ENCODE measurements at places on chromosomes 7 and 10.

- DNase-seq = no peak
Measured at GRCh38 chr7:44220358-44221112, 19.8 kb downstream of the YKT6 start.

- DNase-seq = no peak
Measured at GRCh38 chr7:132393789-132394261, 182.4 kb downstream of the PLXNA4 start.

DNA sequence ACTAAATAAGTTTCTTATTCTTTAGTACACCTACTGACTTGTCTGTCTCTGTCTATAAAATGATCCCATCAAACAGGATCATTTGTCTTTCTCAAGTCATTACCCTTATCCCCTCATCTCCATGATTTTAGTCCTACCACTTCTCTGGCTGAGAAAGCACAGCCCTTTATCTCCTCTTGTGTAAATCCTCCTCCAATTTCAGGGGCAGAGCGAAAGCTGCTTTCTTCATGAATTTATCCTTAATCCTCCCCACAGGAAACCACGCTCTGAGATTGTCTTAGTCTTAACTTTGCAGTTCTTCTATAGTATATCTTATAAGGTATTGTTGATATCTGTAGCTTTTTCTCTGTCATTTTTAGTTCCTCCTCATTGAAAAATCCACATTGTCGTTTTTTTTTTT is 239.7 kb upstream of the PLXDC2 start:
- no peak for DNase-seq

GRCh38 chr7:115094163-115094562 is 172.3 kb downstream of the MDFIC start:
- no peak for DNase-seq

- DNase-seq = no peak
Measured at GRCh38 chr7:77580762-77581350, 43.8 kb downstream of the PTPN12 start.

Data from stimulated activated CD4-positive, alpha-beta T cell treated with anti-CD3 and anti-CD28 coated beads, Interleukin-15, amount 100 ng/mL, for 1 hour (primary cell).